ENCODE measurements at places on chromosomes 16 and 17.

DNA sequence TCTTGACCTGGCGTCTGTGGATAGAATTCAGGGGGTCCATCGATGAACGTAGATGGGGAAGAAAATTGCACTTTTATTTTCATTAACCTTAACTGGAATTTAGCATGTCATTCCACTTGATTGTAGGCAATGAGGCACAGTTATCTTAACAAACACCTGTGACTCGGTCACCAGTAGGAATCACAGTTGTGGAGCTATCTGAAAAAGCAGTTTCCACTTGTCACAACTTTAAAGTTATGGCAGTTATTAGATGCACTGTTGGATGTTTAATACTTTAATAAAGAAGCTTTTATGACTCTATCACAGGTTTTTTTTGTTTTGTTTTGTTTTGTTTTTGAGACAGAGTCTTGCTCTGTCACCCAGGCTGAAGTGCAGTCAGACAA, 83.7 kb upstream of the LGALS9 start:
- DNase-seq: no peak

- no peak for DNase-seq
These were observed 20.6 kb downstream of the SUPT6H start for GRCh38 chr17:28682655-28683054.

DNA sequence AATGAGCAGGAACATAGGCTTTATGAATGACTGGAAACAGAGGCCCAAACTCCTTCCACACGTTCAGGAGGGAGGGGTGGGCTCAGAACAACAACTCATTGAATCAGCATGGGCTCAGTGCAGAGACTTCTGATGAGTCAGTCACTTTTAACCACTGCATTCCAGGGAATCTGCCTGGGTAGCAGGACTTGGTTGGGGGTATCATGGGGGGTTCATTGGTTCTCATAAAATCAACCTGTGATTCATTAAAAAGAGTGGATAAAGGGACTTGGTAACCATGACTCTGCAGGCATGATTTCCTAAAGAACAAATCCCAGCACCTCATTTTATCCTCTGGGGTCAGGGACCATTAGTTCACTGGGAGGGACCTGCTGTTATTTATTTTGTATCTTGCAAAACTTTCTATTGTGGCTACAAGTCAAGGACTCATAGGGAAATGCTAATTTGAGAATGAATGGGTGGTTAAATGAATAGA, 13.8 kb downstream of the ITGB3 start:
- DNase-seq: no peak

- no peak for DNase-seq
These were observed 60.7 kb downstream of the OR1D5 start for GRCh38 chr17:3002538-3003295.

DNA sequence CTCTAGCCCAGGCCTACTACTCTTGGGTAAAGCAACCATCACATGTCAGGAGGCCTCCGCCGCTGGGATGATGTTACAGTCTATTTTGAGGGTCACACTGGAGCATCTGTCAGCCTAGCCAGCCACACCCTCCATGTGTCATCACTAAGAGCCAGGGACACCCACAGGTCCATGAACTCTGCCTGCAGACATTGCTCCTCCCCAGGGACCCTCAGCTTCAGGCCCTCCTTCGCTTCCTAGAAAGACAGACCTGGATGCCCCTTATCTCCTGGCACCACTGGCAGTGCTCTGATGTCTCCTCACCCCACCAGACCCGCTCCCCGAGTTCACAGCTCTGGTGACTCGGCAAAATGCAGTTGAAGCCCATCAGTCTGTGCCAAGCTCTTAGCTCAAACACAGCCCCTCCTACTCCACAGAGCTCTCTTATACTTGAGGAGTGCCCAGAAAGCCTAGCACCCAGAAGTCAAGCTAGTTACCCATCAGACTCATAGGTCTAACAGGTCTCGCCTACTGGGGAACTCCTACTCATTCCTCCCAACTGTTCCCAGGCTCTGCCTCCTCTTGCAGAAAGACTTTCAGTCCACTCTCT, 5.9 kb downstream of the RANBP10 start:
- DNase-seq: no peak

DNA sequence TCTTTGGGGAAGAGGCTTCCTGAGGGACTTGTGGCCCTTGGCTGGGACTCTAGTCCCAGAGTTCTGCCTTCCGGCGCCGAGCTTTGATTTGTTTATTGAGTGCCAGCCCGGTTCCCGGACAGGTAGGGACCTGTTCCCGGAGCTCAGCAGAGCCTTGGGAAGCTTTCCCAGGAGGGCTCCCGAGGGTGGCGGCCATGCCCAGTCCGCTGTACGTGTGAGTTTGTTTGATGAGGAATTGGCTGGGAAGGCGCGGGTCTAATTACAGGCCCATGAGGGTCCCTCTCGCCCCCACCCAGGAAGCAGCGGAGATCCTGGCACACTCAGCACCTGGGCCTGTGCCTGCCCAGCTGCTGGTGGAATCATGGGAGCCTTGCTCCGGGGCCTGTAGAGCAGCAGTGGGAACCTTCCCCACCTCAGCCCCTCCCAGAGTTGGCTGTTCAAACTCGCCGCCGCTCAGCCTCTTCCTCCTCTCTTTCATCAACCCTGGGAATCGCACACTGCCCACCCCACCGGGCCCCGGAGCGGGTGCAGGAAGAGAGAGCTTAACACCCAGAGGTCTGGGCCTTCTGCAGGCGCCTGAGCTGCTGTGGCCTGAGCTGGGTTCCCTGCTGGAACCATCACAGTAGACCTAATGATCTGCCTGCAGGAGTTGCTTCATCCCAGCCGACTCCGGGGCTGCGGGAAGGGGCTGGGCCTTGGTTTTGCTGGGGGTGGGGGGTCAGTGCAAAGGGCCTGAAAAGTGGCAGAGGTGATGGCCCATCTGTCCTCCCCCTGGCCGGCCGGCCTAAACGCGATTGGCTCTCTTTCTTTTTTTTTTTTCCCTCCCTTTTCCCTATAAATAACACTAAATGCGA, 313.7 kb downstream of the SEC14L1 start:
- DNase-seq: no peak

GRCh38 chr16:20331635-20332034, 4.3 kb upstream of the GP2 start:
- DNase-seq: no peak

DNA sequence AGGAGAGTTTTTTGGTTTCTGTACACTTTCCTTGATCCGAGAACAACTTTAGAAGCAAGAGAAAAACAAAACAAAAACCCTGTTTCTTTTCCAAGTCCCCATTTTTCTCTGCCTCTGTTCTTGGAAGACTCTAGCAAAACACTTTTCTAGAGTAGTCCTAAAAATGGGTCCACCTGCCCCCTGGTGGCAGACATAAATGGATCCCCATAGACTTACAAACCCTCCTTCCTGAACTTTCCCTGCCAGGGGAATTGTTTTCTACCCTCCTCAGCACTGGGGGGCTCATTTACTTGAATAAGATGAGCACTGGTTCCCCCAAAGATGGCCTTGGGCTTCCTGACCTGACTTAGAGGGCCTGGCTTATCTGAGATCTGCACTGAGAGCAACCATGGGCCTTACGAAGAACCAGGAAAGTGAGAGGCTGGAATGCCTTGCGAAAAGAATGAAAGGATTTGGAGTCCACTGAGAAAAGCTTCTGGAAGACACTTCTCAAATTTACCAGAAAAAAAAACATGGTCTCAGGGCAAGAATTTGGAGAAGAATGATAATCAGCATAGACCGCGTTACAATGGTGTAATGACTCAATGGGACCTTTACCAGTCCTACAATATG, 48.0 kb upstream of the CDYL2 start:
- DNase-seq: no peak

DNA sequence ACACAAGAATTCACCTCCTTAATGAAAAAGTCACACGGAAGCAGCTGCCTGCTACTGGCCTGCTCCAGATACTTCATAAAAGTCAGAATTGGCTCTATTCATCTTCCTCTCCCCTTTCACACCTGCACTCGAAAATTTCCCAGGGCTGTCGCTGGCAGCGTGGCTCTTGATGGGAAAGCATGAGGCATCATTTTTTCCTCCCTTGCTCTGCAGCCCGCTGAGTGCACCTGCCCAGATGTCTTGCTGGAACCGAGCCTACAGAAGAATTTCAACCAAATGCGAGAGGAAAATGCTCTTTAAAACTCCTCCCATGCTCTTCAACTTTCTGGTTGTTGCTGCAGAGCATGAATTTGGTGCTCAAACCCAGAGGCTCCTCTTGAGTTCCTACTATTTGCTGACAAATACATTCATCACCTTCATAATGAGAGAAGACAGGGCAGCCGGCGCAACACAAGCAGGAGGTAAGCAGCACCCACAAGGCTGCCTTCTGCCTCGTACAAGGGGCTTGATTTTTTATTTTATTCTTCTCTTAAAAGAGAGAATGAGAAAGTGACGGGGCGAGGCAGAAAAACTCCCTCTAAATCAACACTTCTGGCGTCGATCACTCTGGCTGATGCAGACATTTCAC, 146.8 kb downstream of the ZFHX3 start:
- no peak for DNase-seq

- no peak for DNase-seq
These were observed 7.4 kb downstream of the CRISPLD2 start for GRCh38 chr16:84827131-84827574.

DNA sequence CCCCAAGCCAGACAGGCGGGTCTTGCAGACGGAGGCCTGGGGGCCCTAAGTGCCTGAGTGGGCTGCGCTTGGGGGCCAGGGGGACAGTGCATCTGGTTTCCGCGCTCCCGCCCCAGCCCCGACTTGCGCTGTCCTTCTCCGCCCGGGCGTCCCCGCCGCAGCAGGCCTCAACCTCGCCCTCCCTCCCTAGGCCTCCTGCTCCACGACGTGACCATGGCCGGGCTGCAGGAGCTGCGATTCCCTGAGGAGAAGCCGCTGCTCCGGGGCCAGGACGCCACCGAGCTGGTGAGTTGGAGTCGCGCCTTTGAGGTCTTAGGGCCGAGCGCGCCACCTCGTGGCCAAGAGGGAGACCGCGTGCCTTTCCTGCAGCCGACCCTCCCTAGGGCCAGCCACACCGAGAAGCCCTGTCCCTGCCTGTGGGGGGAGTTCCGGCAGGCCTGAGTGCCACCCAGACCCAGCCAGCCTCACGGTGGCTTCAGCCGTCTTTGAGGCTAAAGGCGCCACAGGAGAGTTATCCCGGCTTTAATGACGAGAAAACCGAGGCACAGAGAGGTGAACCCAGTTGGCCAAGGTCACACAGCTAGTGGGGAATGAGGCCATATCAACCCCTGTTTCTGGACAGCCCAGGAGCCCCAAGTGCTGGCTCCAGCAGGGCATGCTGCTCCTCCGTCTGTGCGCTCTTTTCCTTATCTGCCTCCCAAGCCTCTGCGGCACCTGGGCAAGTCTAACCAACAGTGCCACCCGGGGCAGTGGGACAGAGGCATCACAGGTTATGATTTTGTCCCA, 12.2 kb upstream of the NDRG4 start:
- DNase-seq: peak; percentile 52

- DNase-seq: no peak
These were observed 214.6 kb downstream of the CCDC182 start for GRCh38 chr17:57530508-57530907.

DNA sequence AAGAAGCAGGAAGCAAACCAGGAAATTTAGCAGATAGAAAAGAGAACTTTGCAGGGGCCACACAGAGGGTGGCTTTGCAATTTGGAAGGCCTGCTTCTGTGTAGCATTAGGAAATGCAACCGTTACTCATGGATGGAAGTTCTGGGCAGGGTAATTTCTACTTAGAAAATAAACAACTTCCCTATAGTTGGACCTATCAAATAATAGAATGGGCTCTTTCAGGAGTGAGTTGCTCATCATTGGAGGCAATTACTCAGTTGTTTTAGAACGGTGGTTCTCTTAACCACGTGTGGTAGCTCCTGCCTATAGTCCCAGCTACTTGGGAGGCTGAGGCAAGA, 25.8 kb upstream of the HS3ST2 start:
- DNase-seq: no peak

DNA sequence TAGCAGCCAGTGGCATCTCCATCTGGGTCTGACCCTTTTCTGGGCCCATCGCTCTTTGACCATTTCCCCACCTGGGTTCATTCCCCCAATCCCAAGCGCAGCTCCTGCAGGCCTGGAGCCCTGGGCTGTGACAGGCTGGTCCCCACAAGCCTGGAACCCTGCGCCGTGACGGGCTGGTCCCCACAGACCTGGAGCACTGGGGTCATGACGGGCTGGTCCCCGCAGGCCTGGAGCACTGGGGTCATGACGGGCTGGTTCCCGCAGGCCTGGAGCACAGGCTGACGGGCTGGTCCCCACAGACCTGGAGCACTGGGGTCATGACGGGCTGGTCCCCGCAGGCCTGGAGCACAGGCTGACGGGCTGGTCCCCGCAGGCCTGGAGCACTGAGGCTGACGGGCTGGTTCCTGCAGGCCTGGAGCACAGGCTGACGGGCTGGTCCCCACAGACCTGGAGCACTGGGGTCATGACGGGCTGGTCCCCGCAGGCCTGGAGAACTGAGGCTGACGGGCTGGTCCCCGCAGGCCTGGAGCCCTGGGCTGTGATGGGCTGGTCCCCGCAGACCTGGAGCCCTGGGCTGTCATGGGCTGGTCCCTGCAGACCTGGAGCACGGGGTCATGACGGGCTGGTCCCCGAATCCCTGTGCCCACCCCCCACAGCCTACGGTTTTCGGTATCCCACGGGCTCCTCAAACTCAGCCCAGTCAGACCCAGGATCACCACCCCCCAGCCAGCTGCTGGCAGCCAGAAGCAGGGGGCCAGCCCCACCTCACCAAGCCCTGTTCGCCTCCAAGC, 16.6 kb downstream of the TMC6 start:
- DNase-seq: no peak

GRCh38 chr17:692116-692515, 22.5 kb downstream of the VPS53 start:
- no peak for DNase-seq

DNA sequence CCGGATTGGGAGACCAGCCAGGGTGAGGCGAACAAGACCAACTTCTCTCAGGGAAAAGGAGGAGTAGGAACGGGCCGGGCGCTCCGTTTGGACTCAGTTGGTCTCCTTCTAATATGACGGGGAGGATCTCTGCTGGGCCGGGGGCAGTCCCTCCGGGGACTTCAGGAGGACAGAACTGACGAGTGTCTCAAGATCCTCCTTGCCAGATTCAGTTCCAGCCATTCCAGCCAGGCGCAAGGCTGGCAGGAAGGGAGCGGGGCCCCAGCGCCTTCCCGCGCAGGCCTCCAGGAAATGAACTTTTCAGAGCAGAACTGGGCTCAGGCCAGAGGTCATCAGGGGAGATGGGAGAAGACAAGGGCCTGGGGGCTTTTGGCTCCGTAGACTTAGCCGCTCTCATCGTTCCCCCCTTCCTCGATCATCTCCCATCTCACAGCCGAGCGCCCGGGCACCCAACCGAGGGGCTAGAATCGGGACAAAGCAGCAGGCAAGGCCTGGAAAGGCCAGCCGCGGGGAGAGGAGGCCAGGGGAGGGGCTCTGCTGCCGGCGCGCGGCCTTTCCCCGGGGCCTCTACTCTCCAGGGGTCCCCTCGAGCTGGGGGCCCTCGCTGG, 1.6 kb downstream of the ZNF423 start:
- no peak for DNase-seq

Data from central memory CD4-positive, alpha-beta T cell (primary cell).